ENCODE measurements at places on chromosomes 6 and 20. TPM values are rescaled to one million over a fixed set of nuclear protein-coding genes. Genes with fewer than 3 reads are reported as not detected.

Gene RNF144B
- 41.6 TPM for total RNA-seq

Gene FOXQ1
- not detected for total RNA-seq

Gene SLC26A8
- total RNA-seq: 0.35 TPM

Gene TOMM6
- 123 TPM for total RNA-seq

Gene LY6G6C
- not detected for total RNA-seq

Gene ENPP1
- 32.1 TPM for total RNA-seq

Gene PAX1
- not detected for total RNA-seq

Gene PAK5
- total RNA-seq: not detected

Gene FAM120B
- 27.8 TPM for total RNA-seq

Gene DNAH8
- total RNA-seq: not detected

Gene SLC17A2
- total RNA-seq: not detected

Gene PERP
- 21.8 TPM for total RNA-seq

Gene BPI
- total RNA-seq: not detected

Gene SNTA1
- 22.1 TPM for total RNA-seq

Gene FOXC1
- 7.6 TPM for total RNA-seq

Gene TDRD6
- total RNA-seq: 0.58 TPM

Gene MOG
- total RNA-seq: not detected

Gene CPNE1
- total RNA-seq: 126 TPM

Gene SLC22A16
- total RNA-seq: 1.4 TPM

Gene UBR2
- total RNA-seq: 26.7 TPM

Gene FAM209B
- total RNA-seq: 0.51 TPM

Gene WFDC2
- total RNA-seq: not detected

Gene DDO
- 3.2 TPM for total RNA-seq

Gene GPX5
- total RNA-seq: not detected

Gene DSP
- 4.0 TPM for total RNA-seq

Gene PSORS1C1
- 0.45 TPM for total RNA-seq

Gene BPIFB4
- total RNA-seq: not detected

Gene MED23
- total RNA-seq: 19.3 TPM

Gene HRH3
- total RNA-seq: not detected

Gene STX11
- 32.7 TPM for total RNA-seq

Gene NR2E1
- total RNA-seq: not detected

Gene GATA5
- 0.19 TPM for total RNA-seq

Gene ZC2HC1B
- not detected for total RNA-seq

Gene TRIM10
- not detected for total RNA-seq

Gene CLIC5
- total RNA-seq: 8.2 TPM

Gene ZSCAN31
- total RNA-seq: 5.8 TPM

Data from mesenteric fat pad (tissue), 1 donor.